ENCODE measurements at places on chromosomes 11 and 22.
A peak's percentile ranks its signal among the peaks of the same experiment; 100 is the strongest.

DNA sequence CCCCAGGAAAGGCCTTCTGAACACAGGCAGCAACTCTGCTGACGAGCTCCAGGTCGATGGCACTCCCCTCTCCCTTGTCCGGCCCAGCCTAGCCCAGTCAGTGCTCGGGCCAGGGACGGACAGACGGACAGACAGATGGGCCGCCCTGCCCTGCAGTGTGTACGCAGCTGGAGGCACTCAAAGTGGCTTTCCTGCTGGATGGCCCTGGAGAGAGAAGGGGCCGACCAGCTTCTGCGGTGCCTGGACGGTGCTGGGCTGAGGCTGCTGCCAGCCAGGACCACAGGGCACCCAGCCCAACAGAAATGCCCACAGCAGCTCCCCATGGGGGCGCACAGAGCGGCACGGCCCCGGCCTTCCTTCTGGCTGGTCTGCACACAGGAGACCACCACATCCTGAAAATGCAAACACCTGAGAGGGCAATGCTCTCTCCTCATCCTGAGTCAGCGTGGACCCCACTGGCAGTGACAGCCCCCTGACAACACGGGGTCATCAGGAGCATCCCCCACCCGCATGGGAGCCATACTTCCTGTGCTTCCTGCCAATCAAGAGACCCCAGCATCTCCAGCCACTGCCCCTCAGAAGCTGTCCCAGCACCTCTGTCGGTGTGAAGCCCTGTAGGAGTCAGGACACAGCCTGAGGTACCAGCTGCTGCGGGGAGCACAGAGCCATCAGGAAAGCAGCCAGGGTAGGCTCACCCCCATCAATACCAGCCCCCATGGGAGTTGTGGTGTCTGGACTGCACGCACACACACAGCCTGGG lies 692 bp upstream of the MOB2 start:
- DNase-seq = no peak

GRCh38 chr11:17751558-17751957 lies 17.0 kb downstream of the KCNC1 start:
- DNase-seq = no peak

GRCh38 chr11:15944460-15944859 lies 411.9 kb downstream of the SOX6 start:
- DNase-seq = no peak

GRCh38 chr11:116541460-116541859 lies 231.3 kb downstream of the BUD13 start:
- no peak for DNase-seq

GRCh38 chr11:95736809-95737208 lies 52.8 kb downstream of the FAM76B start:
- no peak for DNase-seq

DNA sequence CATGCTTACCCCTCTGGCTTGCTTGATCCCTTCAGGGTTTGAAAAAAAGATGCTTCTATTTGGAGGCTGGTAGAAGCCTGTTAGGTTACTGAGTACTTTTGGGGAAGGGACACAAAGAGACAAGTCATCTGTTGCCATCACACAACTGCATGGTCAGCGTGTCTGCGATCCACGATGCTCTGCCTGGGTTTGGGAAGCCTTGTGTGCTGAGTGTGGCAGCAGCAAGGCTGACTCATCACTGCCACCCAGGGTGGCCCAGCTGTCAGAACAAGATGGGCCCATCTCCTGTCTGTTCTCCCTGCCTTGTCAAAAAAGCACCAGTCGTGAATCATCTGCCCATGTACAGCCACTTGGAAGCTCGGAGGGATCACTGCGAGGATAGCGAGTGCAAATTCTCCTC lies 26.2 kb downstream of the UBASH3B start:
- no peak for DNase-seq

- DNase-seq = no peak
These were observed 28.1 kb upstream of the IGSF9B start for GRCh38 chr11:133984828-133985227.

GRCh38 chr11:102932678-102933077 lies 22.9 kb downstream of the MMP13 start:
- DNase-seq = no peak

DNA sequence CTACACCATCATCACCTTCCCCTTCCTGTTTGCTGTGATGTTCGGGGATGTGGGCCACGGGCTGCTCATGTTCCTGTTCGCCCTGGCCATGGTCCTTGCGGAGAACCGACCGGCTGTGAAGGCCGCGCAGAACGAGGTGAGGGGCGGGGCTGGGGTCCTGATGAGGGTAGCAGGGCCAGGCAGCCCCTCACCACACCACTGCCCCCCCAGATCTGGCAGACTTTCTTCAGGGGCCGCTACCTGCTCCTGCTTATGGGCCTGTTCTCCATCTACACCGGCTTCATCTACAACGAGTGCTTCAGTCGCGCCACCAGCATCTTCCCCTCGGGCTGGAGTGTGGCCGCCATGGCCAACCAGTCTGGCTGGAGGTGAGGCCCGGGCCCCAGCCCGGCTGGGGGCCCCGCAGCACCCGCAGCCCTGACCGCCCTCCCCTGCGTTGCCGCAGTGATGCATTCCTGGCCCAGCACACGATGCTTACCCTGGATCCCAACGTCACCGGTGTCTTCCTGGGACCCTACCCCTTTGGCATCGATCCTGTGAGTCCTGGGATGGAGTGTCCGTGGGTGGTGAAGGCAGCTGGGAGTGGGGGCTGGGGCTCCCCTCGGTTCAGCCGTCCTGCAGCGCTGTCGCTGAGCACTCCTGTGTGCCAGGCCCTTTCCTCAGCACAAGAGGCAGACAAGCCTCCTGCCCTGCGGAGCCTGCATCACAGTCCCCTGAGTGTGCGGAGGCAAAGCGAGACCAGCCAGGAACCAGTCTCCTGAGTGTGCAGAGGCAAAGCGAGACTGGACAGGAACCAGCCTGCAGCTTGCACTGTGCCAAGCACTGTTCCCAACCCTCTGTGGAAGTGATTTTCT lies 8.8 kb downstream of the TCIRG1 start:
- DNase-seq = no peak

DNA sequence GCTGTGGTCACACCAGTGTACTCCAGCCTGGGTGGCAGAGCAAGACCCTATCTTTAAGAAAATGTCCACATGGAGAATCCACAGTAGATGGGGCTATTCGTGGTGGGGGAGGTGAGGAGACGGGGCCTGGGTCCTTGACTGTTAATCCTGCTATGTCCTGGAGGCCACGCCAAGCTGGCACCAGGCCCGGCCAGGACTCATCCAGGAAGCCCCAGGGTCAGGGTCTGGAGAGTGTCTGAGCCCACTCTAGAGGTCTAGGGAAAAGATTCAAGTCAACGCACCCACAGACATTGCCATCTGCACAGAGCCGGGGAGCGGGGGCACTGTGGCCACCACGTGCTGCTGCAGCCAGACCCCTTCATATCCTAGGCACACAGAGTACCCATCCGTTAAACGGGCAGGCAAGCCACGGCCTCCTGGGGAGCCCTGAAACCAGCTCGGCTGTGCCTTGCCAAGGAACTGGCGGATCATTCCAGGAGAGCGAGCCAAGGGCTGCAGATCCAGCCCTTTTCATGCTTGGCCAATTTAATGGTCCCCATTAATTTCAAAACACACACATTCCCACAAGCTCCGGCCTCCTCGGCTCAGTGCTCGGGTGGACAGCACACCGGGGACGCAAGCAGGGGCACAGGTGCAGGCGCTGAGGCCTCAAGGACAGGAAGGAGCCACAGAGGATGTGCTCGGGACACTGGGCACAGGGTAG lies 24.7 kb downstream of the MACROD1 start:
- no peak for DNase-seq

- DNase-seq = no peak
These were observed 39.5 kb upstream of the CUL5 start for GRCh38 chr11:107969219-107969618.

DNA sequence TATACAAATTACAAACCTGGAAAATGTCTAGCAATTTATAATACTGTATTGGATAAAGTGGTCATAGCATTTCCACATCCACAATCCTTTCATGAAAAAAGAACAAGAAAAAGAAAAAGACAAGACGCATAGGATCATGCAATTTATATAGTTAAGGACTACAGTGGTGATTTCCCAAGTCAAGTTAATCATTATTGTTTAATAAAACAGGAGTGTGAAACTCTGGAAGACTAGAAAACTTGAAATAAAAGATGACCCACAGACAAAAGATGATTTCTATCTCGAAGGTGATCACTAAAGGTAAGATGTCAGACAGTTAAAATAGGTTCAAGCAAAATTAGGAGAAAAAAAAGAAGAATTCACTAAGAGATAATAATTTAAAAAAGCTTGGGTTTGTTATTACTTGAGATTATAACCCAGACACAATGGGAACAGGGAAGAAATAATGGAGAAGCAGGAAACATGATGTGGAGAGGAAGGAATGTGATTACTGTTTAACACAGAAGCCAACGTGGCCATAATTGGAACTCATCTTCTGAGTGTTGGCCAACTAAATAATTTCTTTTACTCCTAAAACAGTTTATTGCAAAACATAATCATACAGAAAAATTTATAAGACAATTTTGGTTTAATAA lies 441.2 kb upstream of the ANO3 start:
- no peak for DNase-seq

- peak; percentile 19 for DNase-seq
These were observed 875 bp upstream of the STT3A start for GRCh38 chr11:125591649-125592304.

- DNase-seq = no peak
These were observed 29.1 kb upstream of the AQP11 start for GRCh38 chr11:77560605-77561004.

DNA sequence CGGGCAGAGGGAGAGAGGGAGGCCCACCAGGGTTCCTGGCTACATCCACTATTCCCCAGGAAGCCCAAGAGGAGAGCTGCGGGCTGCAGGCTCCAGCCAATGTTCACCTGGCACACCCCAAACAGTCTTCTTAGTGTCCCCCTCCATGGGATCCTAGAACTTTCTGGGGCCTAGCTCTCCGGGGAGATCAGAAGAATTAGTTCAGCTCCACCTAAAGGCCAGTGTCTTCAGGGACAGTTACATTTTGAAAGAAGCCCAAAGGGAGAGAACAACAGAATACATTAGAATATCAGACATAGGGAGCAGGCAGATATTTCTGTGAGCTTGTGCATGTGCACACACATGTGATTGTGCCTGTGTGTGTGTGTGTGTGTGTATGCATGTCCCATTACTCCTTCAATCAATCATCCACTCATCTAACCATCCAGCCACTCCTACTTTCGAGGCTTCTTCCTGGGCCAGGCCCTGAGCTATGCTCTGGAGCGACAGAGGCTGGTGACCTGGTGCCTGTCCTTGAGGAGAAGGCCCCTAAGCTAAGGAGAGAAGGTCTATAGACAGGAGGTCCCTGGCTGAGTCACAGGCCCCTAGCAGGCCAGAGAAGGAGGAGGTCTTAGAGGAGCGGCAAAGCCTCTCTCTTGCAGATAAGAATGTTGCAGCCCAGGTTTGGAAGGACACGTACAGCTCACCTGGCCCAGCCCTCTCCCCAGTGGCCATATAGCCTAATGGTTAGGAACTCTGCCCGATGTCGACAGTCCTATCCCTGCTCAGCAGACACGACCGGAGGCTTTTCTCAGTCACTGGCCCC lies 165.5 kb downstream of the DSCAML1 start:
- no peak for DNase-seq

DNA sequence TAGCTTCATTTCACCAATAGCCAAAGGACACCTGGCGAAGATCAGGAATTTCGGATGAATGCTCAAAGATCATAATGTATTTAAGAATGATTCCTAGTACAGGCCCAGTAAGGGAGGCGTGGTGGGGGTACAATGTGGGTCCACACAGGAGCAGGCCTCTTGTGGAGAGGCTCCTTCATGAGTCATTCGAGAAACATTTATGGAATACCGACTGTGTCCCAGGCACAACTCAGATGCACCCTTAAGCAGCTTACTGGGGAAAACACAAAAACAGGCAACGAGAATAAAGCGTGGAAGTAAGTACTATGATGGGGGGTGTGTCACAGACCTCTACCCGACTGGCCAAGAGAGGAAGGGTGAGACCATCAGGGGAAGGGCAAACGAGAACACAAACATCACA lies 44.5 kb downstream of the SMCO4 start:
- DNase-seq = no peak

DNA sequence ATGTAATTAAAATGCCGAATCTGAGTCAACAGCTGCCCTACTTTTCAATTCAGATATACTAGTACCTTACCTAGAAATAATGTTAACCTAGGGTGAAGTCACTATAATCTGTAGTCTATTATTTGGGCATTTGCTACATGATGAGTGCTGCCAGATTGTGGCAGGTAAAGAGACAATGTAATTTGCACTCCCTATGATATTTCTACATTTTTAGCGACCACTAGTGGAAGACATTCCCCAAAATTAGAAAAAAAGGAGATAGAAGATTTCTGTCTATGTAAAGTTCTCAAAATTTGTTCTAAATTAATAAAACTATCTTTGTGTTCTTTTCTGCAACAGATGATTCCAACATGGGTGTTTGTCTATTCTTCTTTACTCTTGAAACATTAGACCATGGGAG lies 14.1 kb downstream of the MS4A1 start:
- DNase-seq = no peak

- no peak for DNase-seq
These were observed 4.0 kb downstream of the CRELD2 start for GRCh38 chr22:49922484-49922883.

DNA sequence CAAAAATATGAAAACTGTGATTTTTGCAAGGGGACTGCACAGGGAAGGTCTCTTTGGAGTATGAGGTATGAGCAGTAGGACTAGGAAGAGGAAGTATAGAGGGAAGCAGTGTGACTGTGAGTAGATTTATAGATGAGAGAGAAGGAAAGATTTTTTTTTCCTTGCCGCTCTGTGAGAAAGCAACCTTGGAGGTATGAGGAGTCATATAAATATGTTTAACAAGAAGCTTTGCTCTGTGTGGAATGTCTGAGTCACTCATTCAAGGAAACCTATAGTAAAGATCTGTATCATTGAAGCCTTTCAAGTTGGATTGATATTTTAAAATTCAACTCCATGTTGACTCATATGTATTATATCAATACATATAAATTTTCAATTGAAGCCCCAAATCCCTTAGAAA lies 26.2 kb downstream of the DNHD1 start:
- no peak for DNase-seq

DNA sequence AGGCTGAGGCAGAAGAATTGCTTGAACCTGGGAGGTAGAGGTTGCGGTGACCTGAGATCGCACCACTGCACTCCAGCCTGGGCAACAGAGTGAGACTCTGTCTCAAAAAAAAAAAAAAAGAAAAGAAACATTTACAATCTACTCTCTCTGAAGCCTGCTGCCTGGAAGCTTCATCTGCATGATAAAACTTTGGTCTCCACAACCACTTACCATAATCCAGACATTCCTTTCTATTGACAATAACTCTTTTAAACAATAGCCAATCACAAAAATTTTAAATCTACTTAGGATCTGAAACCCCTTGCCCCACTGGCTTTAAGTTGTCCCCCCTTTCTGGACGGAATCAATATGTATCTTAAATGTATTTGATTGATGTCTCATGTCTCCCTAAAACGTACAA lies 25.0 kb upstream of the HTR3A start:
- no peak for DNase-seq

DNA sequence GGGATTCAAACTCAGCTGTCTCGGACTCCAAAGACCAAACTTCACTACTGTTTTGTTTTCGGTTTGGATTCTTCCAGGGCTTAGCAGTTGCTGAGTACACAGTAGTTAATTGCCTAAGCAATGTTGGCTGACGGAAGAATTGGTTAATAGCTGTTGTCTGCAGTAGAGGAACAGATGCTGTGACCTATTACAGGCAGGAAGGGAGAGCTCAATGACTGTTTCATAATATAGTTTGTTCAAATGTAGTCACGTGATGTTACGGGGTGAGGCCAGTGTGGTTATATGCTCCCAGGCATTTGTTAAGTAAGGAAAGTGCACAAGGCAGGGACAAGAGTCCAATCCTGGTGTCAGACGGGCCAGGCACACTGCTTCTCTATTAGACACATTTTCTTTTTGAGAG lies 222.6 kb upstream of the CCDC90B start:
- DNase-seq = no peak

GRCh38 chr11:75625991-75626888 lies 42.6 kb downstream of the MAP6 start:
- peak; percentile 23 for DNase-seq

Measured in SHP77 treated with DMSO at 0.1 percent for 48 hours (cell line).